ENCODE measurements at places on chromosomes 12 and 14. TPM values are rescaled to one million over a fixed set of nuclear protein-coding genes. Genes with fewer than 3 reads are reported as not detected.

NELL2 gene
- total RNA-seq = 154 TPM

PMEL gene
- not detected for total RNA-seq

OAS1 gene
- 13.7 TPM for total RNA-seq

CELA1 gene
- total RNA-seq = 1.3 TPM

NPFF gene
- total RNA-seq = not detected

MMP17 gene
- total RNA-seq = 1.2 TPM

CFAP54 gene
- 0.93 TPM for total RNA-seq

PLEKHD1 gene
- 0.40 TPM for total RNA-seq

KERA gene
- not detected for total RNA-seq

RNASE11 gene
- not detected for total RNA-seq

AGAP2 gene
- 71.8 TPM for total RNA-seq

MSRB3 gene
- 0.22 TPM for total RNA-seq

TDRD9 gene
- 1.3 TPM for total RNA-seq

CRACR2A gene
- total RNA-seq = 42.5 TPM

KRT85 gene
- not detected for total RNA-seq

SERPINA10 gene
- not detected for total RNA-seq

Data from T-cell (primary cell).